ENCODE measurements at places on chromosomes 7 and 10.

DNA sequence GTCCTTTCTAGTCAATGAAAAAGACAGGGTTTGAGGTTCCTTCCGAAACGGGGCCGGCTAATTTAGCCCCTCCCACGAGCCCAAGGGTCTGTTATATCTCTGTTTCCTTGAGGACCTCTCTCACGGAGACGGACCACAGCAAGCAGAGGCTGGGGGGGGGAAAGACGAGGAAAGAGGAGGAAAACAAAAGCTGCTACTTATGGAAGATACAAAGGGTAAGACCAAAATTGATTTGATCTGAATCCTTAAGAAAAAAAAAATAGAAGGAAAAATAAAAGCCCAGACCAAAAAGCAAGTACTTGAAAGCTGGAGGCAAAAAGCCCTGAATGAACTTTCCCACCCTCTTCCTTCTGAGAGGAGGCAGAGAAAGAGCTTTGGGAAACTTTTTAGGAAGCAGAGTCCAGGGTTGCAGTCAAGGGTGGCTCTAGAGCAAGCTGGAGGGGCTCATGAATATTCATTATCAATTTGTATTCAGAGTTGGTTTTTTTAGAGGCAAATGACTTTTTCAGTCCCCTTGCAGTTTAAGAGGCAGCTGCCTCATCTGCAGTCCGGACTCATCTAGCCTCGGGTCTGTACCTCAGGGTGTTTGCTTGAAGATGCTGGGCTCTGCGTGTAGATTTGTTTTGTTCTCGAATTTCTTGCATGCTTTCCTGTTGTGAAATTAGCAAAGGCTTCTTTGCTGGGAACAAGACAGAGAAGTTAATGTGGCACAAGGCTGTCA lies at the start of gene ENTPD1:
Gene ENTPD1, plus strand, starts transcription at position 123 of the 721 bp plus-strand sequence. Its CDS starts 77 bp downstream, at position 200.
- DNase-seq: no peak

DNA sequence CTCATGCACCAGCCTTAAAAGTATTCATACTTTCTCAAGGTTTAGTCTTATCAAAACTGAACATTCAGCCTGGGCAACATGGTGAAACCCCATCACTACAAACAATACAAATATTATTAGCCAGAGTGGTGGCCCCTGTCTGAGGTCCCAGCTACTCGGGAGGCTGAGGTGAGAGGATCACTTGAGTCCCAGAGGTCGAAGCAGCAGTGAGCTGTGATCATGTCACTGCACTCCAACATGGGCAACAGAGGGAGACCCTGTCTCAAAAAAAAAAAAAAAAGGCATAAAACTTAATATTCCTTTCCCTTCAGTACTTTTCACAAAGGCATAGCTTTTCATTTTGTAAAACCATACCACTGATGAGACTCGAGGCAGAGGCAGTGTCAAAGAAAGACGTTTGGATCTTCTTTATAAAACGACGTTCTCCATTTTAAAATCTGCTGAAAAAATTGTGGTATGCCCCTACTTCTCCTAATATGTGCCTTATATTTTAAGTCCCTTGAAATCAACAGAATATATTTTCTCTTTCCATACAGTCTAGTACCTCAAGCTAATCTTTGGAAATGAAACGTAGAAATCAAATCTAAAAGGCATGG lies 1.9 kb downstream of the NSUN6 start:
- no peak for DNase-seq

- DNase-seq: no peak
Measured at GRCh38 chr10:33333260-33334101, 986 bp downstream of the NRP1 start.

DNA sequence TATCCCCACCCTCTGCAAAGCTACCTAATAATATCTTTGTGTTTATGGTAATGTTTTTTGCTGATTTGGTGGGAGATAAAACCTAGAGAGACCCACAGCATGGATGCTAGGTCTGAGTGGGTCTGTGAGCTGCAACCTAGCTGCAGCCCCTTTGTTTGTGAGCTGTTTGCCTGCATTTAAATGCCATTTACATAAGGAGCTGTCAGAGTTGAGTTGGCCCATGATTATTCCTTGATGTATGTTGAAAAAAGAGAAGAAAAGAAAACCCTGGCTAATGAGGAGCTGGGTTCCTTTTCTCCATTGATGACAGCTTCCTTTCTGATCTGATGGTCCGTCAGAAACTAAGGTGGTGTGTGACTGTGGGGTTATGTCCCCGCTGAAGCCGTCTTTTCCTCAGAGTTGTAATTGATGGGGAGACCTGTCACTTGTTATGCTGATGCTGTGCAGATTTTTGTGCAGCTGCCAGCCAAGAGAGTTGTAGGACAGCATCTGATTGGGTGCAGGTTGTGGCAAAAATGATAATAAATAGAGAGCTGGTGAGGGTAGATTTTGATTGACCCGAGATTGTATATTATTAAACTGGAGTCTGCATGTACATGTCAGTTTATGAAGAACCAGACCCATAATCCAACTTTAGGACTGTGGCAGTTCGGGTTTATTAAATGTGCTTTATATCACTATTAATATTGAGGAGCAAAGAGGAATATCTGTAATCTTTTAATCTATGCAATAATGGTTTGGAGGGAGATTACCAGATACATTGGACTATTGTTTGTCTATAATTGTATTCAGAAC lies 219.8 kb downstream of the AUTS2 start:
- no peak for DNase-seq

DNA sequence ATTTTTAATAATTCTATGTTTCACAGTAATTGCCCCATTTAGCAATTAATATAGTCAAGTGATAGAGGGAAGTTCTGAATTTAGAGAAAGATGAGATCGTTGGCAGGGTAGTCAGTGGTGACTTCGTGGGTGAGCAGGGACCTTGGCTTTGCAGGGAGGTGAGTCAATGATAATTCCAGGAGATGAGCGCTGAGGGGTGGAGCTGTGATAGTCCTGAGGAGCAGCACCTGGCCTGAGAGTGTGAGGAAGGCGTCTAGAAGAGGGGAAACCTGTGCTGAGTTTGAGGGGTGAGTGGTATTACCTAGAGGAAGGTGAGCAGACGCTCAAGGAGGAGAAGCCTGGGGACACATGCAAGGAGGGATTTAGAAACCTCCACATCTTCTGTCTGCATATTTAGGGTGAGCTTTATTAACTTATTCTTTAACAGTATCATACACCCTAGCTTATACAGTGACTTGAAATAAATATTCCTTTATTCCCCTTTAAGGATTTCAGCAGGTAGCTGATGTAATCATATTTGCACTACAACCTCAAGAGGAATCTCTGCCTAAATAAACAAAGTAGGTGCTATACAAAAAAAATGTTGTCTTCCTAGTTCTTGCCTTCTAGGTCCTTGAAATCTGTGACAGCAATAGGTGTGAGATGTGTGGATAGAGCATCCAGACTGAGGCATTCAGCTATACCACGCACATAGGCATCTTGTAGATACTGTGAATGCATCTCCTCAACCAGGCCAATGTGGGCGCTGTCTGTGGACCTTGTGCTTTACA lies 2.1 kb upstream of the TRIL start:
- DNase-seq: no peak

GRCh38 chr7:70599446-70600190 lies 532.3 kb upstream of the GALNT17 start:
- no peak for DNase-seq

DNA sequence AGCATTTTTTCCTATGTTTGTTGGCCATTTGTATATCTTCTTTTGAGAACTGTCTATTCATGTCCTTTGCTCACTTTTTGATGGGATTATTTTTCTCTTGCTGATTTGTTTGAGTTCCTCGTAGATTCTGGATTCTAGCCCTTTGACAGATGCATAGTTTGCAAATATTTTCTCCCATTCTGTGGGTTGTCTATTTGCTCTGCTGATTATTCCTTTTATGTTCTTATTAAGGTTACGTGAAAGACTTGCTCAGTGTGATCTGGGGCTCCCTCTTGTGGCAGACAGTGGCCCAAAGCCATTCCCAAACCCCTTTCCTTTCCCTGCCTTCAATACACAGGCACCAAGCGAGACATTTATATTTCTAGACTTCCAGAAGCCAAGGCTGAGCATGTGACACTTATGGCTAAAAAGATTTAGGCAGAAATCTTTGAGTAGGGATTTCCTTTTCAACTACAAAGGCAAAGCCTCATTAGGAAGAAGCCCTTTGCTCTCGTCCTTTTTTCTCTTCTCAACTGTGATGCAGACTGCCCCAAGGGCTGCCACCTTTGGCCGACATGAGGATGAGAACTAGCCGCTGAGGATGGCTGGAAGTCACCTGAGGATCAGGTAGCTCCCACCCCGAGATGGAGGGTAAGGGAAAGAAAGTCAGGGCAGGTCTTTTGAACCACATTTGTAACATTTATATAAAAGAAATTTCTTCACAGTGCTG lies 23.6 kb downstream of the ST8SIA6 start:
- peak; percentile 72 for DNase-seq

DNA sequence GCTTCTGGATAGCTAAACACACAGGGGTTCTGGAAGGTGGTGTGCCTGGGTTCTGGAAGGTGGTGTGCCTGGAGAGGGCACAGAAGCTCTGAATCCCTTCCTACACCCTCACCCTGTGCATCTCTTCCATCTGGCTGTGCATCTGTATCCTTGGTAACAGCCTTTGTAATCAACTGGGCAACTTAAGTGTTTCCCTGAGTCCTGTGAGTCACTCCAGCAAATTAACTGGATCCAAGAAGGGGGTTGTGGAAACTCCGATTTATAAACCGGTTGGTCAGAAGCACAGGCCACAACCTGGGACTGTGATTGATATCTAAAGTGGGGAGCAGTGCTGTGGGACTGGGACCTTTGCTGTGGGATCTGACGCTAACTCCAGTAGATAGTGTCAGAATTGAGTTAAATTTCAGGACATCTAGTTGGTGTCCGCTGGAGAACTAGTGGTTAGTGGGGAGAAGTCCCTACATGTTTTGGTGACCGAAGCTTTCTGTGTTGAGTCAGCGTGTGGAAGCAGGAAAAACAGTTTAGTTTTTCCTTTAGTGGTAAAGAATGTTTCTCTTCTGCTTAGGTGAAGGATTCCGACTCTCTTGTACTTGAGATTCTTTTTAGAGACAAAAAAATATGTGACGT lies 228.1 kb downstream of the BMPER start:
- DNase-seq: peak; percentile 90

- DNase-seq: no peak
Measured at GRCh38 chr10:92693534-92693893, 3.8 kb downstream of the HHEX start.

DNA sequence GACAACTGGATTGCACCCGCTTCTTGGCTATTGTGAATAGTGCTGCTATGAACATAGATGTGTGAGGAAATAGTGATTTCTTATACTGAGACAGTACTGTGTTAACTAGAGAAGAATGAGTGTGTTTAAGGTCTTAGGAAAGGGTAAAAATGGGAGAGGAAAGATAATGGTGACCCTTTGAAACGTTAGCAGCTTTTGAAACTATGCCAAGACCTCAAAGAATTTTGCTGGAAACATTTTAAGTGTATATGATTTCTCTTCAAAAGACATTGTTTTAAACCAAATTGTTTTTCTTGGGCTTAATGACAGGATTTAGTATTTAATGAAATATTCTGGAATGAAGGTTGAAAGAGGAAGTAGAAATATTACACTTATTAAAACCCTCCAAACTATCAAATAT lies 100.8 kb upstream of the ARHGAP21 start:
- DNase-seq: no peak

DNA sequence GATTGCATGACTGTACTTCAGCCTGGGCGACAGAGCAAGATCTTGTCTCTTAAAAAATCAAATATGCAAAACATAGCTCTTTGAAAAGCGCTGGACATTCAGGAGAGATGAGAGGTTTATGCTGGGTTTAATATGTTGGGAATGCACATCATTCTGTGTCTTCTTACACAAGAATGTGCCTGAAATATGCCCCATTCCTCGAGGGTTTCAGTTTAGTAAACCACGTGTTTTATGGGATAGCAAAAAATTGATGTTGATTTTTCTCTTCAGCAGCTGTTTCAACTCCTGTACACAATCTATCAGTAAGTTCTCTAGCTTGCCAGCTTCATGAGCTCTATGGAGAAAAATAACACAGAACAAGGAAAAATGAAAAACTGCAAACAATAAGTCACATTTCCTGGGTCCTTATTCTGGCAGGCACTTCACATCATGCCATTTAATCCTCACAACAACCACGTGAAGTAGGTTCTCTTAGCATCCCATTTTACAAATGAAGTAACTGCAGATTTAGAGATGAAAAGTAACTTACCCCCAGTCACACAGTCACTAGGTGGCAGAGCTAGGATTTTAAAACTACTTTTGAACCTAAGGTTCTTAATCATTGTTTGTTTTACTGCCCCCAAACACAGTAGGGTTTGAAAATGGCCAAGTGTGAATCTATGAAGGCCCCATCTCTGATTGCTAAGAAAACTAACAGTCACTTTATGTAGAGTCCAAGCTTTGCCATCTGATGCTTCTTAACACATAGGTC lies 423.6 kb downstream of the PHTF2 start:
- peak; percentile 80 for DNase-seq

- DNase-seq: no peak
Measured at GRCh38 chr10:49000437-49001398, 61.1 kb upstream of the LRRC18 start.

- DNase-seq: no peak
Measured at GRCh38 chr10:131820626-131821025, 80.2 kb upstream of the PPP2R2D start.

GRCh38 chr10:73730153-73730906 lies 13.8 kb upstream of the SEC24C start:
- DNase-seq: peak; percentile 92

GRCh38 chr10:31401287-31401686 lies 82.3 kb downstream of the ZEB1 start:
- DNase-seq: no peak

DNA sequence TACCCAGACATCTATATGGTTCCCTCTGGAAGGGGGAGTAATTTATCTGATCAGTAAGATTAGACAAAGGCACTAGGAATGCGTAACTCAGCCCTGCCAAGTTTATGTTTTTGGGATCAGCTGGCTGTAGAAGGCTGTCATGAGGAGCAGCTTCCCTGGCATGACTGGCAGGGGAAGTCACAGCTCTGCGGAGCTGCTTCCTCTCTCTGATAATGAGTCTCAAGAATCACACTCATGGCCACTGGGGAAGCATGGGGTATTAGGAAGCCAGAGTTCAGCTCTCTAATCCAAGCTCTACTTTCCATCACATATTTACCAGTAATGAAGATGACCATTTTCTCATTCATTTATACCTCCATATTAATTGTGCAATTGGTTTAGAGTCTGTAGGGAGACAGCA lies 758.9 kb downstream of the GRM8 start:
- DNase-seq: no peak

GRCh38 chr10:17673471-17674061 lies 29.6 kb downstream of the STAM start:
- peak; percentile 97 for DNase-seq

DNA sequence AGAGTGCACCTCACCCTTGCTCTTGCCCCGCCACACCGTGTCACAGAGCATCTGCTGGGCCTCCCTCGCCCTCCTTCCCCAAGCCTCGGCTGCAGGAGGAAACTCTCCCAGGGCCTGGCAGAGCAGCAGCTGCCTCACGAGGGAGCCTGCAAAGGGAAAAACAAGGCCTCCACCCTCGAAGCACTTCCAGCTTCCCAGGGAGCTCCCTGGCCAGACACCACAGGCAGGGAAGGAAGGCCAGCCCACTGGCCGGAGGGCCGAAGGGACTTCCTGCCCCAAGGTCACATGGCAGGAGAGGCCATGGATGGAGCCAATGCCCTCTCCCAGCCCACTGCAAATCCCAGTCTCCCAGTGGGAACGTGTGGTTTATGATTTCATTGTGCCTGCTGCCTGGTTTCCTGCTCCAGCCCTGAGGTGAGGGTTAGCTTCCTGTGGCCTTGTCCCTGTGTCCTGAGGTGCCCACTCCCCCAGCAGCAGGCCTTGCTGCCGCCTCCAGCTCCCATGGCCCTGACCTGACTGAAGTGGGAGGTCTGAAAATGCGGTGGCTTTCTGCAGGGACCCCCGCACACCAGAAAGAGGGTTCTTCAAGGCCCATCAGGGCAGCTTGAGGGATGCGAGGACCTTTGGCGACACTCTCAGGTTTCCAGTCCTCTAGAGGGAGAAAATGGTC lies 100.5 kb upstream of the PPIF start:
- no peak for DNase-seq

Measured in fibroblast of skin of right quadriceps (primary cell).